ENCODE measurements at places on chromosomes 5 and 9.

DNA sequence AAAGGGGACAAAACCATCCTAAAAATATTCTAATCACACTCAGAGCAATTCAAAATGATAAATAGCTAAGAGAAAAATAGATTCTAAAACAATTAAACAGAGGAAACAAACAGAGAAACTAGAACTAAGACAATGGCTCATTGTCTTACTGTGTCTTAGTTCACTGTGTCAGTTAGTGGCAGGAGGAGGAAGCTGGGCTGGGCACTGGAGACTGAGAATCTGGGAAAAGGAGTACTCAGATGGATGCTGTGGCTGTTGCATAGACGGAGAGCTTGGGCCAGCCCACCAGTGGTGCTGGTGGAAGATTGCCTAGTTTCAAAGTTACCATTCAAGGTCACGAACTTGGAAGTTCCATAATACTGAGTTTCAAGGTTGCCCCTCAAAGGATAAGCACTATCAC is 94.7 kb upstream of the IFNK start:
- no peak for DNase-seq

DNA sequence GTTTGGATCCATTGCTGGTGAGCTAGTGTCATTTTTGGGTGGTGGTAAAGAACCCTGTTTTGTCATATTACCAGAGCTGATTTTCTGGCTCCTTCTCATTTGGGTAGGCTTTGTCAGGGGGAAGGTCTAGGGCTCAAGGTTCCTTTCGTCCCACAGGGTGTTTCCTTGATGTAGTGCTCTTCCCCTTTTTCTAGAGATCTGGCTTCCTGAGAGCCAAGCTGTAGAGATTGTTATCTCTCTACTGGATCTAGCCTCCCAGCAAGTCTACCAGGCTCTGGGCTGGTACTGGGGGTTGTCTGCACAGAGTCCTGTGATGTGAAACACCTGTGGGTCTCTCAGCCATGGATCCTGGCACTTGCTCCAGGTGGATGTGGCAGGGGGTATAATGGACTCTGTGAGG is 145.9 kb downstream of the HINT1 start:
- DNase-seq = no peak

- no peak for DNase-seq
Observed at GRCh38 chr5:179880848-179881590, 22.4 kb upstream of the MRNIP start.

GRCh38 chr5:39757131-39757530 is 332.4 kb upstream of the DAB2 start:
- no peak for DNase-seq

DNA sequence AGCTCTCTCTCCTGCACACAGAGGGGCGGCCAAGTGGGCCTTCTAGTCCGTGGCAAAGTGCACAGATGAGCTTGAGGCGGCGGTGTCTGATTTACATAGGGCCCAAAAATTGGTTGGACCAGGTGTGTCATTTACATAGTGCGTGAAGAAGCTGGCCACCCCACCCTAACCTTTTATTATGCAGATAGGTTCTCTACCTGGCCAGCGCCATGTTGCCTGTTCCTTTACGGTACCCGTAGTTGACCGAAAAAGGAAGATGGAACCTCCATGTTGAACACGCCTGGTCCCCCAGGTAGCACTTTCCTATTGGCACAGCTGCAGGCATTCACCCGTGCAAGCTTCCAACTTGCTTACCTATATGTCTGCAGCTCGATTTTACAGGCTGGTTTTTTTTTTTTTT is 61.5 kb downstream of the GNA14 start:
- DNase-seq = no peak

- no peak for DNase-seq
Observed at GRCh38 chr5:32096891-32097595, 77.1 kb downstream of the GOLPH3 start.

DNA sequence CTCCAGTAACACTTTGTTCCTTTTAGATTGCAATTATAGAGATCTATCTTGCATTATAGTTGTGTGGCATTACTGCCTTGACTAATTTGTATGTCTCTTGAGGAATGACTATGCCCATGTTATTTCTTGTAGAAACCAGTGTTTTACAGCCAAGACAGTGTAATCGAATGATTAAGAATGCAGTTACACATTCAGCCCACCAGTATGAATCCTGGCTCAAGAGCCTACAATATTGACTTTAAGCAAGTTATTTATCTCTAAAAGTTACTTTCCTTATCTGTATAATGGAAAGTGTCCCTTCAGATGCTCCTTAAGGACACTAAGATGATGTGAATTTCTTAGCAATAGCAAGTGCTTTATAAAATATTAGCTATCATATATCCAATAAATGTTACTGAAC is 9.7 kb upstream of the SNX24 start:
- no peak for DNase-seq

GRCh38 chr5:56207537-56207936 is 25.6 kb downstream of the ANKRD55 start:
- no peak for DNase-seq

DNA sequence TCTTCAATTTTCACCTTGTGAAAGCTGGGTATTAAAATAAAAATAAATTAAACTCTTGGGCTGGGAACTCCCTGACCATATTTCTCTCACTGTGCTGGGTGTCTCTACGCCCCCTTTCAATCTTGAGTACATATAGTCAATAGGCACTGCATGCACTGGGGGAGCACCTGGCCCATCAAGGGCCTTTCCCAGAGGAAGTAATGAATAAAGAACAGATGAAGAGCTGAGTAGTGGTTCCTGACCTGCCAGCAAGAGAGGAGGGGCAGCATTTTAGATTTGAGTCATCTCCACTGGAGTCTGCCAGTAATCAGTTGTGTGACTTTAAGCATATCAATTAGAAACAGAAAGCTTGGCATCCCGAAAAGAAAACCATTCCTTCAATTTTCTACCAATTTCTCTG is 6.2 kb downstream of the MAPKAP1 start:
- no peak for DNase-seq

GRCh38 chr5:125274211-125274610 is 527.8 kb upstream of the ZNF608 start:
- no peak for DNase-seq

DNA sequence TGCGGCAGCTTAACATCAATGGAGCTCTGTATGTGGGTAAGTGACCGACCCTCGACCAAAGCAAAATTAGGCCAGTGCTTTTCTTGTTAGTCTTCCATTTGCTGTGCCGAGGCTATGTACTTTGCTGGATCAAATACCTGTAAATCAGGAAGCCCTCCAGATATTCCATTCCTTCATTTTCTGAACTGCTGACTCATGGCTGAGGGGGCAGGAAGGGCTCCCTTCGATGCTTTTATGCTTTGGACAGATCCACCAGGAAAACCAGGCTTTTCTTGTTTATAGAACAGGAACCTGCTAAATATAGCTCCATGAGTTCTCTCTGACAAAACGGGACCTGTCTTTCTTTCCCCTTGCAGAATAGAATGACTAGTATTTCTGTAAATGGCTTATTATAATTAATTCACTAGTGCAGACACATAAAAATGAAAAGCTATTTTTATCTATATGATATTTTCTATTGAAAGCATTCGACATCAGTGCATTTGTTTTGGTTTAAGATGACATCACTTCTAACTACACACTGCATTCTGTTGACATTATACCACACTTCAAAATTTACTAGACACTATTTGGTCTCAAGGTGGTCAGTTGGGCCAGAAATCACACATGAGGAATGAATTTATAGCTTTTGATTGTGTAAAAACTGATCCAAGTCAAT is 93.3 kb downstream of the LIFR start:
- DNase-seq = no peak

- DNase-seq = no peak
Observed at GRCh38 chr5:14743601-14744295, 79.2 kb downstream of the OTULIN start.

- DNase-seq = no peak
Observed at GRCh38 chr9:18766989-18767550, 265.9 kb downstream of the SAXO1 start.

- DNase-seq = no peak
Observed at GRCh38 chr9:86230858-86231257, 28.6 kb downstream of the C9orf153 start.

DNA sequence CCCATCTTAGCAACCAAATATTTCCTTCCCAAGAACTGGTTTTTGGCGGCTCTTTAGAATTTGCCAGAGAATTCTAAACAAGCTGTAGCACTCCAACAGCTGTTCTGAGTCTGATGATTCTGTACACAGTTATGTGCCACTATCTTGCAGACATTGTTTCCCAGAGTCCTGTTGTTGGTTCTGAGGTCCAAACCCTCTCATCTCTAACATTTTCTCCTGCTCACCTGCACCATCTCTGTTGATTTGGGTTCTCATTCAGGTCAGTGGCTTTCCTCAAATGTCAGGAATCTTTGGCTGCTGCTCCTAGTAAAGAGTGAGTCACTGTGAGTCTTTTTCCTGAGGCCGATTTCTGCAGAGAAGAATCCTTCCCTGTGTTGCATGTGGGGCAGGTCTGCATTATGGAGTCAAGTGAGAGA is 50.0 kb downstream of the CAMSAP1 start:
- DNase-seq = no peak

DNA sequence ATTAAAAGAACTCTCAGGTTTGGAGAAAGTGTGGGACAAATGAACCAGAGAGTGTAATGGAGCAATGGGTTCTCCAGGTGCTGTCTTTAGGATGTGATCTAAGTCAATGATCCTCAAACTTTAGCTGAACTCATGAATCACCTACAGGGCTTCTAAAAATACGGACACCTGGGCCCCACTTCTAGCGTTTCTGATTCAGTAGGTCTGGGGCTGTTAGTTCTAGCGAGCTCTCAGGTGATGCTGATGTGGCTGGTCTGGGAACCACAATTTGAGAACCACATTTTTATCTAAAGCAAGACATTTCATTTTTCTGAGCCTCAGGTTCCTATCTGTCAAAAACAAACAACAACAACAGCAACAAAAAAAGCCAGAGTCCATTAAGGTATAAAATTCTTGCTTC is 35.1 kb upstream of the PCA3 start:
- no peak for DNase-seq

- DNase-seq = peak; percentile 15
Observed at GRCh38 chr9:136643596-136644342, 18.9 kb upstream of the EGFL7 start.

DNA sequence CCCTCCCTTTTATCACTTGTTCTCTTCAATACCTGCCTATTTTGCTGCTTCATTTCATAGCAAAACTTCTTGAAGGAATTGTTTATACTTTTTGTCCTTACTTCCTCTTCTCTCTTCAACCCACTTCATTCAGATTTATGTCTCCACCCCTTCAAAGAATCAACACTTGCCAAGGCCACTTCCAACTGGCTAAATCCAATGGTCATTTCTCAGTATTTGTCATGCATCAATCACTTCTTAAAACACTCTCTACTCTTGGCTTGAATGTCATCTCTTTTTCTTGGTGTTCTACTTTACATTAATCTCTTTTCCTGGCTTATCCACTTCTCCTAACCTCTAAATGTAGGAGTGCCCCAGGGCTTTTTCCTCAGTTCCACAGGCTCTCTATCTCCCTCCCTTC is 8.3 kb upstream of the FCHO2 start:
- no peak for DNase-seq

GRCh38 chr5:175489693-175490443 is 11.5 kb downstream of the SFXN1 start:
- no peak for DNase-seq

- no peak for DNase-seq
Observed at GRCh38 chr5:21807953-21808352, 1045.2 kb downstream of the CDH12 start.

- no peak for DNase-seq
Observed at GRCh38 chr5:112608975-112609374, 128.7 kb upstream of the APC start.

DNA sequence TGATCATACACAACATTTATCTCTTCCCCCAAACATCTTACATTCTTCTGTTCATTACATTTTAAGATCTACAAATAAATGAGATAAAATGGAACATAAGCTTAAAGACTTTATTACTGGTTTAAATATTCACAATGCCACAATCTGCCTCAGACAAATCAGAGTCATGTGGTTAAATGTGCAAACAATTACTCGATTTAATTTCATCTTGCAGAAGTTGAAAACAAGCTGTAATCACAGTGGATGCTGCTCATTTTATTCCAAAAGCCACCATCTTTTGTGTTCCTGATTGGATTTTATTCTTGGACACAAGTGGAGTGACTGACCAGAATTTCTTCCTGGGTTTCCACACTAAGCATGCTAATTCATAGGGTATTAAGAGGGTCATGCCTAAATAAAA is 33.2 kb downstream of the SPOCK1 start:
- DNase-seq = no peak

DNA sequence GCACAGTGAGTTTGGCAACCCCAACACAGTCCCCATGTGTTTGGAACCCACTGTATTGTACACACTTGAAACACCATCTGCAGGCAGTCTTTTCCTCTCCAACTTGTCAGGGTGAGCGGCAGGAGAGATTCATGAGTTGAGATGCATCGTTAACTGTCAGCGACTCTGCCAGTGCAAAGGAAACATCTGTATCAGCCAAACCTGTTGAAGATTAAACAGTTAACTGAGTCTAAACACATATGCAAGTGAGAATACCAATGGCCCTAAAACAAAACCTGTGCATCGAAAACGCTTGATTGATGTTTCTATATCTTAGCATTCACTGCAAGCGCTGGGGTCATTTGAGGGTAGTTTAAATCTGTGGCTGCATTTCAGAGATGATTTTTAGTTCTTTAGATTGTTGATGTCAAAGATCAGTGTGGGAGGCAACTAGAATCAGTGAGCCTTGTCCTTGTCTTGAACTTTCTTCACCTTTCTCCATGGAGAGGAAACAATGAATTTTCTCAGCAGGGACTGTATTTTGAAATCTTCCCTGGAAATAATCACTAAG is 41.3 kb upstream of the PAM start:
- peak; percentile 20 for DNase-seq

- peak; percentile 30 for DNase-seq
Observed at GRCh38 chr5:149466457-149466972, 84.7 kb downstream of the CSNK1A1 start.

DNA sequence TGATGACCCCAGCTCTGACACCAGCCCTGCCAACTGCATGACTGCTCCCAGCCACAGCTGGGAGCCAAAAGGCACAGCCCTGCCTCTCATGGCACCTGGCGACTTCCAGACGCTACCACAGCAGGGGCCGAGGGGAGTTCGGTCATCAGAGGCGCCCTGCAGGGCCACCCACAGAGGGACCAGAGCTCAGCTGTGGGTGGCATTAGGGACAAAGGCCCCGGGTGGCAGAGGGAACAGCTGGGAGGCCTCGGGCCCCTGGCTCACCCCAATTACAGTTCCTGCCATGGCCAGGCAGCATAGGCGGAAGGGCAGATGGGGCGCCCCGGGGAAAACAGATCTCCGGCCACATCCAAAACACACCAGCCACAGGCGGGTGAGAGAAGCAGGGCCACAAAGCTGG is 3.6 kb downstream of the SOHLH1 start:
- DNase-seq = no peak

DNA sequence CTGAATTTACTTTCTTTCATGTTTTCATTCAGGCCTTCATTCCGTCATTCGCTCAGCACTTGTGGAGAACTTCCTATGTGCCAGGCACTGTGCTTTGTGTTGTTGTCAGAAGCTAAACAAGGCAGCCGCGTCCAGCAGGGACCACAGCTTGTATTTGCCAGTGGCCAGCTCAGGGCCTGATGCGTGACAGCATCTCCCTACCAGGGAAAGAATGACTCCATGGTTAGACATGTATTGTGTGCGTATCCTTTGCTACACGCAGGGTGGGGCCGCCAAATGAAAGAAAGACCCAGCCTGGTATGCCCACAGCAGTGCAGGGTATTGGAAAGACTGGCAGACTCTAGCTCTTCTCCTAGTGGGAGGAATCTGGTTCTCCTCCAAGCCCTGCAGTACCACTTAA is 4.7 kb upstream of the COL27A1 start:
- no peak for DNase-seq

All from nephron progenitor cell (in vitro differentiated cells).